ENCODE measurements at places on chromosomes 7 and 10.

DNA sequence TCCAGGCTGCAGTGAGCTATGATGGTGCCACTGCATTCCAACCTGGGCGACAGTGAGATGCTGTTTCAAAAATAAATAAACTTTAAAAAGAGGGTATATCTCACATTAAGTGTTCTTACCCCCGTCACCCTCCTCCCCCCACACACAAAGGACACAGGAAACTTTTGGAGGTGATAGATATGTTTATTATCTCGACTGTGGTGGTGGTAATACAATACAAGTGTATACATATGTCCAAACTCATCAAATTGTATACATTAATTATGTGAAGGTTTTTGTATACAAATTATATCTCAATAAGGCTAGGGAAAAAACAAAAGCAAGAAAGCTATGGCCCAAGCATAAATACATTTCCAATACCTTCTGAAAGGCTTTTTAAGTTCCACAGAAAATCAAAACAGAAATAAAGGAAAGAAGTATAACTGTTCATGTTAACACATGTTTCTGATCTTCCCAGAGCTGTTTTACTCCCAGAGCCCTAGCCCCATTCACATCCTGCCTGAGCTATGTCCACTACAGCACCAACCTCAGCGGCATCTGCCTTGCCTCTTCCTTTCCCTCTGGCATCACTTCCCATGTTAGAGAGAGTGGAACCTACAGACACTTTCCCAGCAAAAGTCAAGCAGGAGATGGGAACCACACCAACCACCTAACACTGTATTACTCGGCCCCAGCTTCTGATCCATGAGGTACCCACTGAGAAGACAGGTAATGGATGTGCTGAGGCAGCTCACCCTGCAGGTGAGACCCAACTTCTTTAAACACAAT, 48.1 kb downstream of the SGMS1 start:
- DNase-seq, result no peak

DNA sequence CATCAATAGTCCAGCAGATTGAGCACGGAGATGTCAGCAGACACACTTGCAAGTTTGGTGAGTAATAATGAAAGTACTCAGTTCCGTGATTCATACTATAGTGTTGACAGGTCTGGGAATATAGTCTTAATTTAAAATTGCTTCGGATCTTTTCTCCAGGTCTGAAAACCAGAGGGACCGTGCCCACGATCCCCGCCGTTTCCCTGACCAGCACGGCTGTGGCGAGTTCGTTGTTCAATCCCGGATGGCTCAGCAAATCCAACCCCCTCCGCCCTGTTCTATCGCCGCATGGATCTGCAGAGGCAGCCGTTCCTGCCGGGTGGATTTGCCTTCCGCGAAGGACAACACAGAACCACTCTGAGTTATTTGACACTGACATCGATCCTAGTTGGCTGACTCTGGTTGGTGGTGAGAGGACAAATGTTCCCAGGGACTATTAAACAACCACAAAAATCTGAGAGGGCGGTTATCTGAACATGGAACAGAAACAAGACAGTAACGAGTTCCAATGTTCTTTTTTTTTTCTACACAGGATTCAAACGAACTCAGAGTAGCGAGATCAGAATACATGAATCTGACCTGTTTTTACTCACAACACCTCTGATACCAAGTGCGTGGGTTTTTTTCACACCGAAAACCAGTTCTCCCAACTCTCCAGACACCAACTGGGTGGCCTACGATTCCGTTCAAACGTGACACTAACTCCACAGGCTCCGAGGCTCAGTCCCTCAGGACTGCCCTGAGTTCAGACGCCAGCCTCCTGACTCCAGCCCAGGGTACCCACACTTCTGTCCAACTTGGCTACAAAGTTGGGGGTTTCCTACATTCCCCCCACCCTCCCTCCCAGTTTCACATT, 52.7 kb downstream of the RBM17 start:
- peak; percentile 93 for DNase-seq

- no peak for DNase-seq
Observed at GRCh38 chr7:22672846-22673680, 53.9 kb upstream of the IL6 start.

DNA sequence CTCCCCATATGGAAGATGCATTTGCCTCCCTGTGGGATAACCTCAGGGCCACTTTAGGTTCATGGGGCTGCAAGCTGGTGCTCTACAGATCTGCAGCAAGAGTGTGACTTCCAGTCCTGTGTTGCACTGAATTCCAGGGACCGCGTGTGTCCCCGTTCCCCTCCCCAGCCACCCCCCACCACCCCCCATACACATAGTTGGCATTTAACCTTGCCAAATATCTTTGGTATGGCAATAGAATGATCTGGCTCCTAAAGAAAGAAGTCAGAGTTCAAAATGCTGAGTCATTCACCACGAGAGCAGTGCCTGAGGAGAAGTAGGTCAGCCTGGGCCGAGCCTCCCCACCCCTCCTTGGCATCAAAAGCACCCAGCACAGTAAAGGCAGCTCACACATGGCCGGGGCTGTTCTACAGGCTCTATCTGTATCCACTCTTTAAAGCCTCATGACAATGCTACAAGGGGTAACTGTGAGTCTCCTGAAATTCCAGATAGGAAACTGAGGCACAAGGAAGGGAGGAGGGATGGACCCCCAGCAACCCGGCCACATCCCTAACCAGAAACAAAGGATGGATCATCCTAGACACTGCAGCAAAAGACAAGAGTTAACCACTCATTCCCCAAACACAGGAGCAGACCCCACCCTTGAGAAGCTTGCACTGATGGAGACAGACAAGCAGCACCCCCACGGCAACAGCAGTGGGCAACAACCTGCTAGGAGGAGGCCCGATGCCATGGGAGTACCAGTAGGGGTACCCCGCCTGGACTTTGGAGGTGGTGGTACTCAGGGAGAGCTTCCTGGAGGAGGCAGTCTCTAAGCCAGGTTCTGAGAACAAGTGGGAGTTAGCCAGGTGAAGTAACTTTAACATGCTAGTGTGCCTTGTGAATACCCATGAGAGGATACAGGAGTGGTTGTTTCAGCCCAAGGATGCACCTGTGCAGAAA, 70.3 kb upstream of the NANOS1 start:
- peak; percentile 56 for DNase-seq

- DNase-seq, result no peak
Observed at GRCh38 chr7:89728481-89728880, 425.8 kb upstream of the STEAP1 start.

DNA sequence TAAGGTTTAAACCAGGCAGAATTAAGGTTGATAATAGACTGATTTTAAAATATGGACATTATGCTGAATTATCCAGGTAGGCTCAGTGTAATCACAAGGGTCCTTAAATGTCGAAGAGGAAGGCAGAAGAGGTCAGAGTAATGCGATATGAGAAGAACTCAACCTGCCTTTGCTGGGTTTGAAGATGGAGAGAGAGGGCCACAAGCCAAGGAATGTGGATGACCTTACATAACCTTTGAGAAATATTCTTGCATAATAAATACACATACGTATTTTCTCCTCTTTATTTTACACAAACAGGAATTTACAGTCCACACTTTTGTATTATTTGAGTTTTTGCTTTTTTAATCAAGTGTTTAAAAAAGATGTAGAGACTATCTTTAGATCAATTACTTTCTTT, 88.5 kb downstream of the ST7 start:
- no peak for DNase-seq

GRCh38 chr7:54995610-54996363, 23.0 kb upstream of the EGFR start:
- peak; percentile 74 for DNase-seq

DNA sequence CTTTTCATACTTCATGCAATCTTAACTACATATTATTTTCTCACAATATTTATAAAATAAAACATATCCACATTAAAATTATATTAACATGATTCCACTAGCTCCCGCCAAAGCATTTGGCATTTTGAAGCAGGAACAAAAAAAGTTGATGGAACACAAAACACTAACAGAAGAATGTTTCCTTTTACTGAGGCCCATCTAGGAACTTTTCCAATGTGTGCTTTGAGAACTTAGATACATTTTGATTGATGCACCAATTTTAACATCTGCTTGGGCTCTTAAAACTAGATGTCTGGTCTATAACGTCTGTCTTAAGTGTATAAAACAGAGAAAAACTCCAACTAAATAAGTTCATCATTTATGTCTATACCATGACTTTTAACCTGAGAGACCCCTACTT, 1214.8 kb downstream of the SORCS1 start:
- no peak for DNase-seq

DNA sequence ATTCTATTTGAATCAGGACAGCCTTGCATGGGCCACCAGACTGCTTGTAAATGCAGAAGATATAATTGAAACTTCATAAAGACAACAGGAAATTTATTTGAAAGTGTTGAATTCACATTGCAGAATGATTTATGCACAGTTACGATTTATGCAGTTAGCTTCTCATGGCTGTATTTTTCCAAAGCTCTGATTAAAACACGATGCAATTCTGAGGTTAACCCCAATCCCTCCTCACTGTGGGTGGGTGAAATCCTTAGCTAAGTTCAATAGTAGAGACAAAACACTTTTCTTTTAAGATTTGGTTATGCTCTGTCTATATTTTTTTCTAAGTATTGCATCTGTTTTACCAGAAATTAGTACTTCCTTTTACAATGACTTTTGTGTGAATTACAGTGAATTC, 728.8 kb upstream of the IGFBP3 start:
- peak; percentile 81 for DNase-seq

DNA sequence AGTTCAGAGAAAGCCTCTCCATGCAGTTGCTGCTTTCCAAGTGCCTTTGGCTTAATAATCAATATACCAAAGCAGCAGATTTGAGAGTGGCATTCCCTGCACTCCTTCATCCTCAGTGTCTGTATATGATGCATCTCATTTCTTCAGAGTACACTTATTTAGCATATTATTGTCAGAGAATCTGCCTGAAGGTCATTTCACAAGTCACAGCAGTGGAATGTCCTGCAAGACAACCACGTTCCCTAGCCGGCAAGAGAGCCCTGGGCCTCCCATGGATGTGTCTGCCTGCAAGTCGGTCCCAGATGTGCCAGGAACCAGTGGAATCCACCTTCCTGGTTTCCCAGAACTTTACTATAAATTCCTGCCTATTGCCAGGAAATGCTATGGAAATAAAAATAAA, 289.4 kb upstream of the IGFBP3 start:
- peak; percentile 48 for DNase-seq

- DNase-seq, result peak; percentile 6
Observed at GRCh38 chr7:88091988-88092675, 127.7 kb downstream of the SRI start.

- DNase-seq, result no peak
Observed at GRCh38 chr10:68188835-68189234, 43.1 kb downstream of the ATOH7 start.

DNA sequence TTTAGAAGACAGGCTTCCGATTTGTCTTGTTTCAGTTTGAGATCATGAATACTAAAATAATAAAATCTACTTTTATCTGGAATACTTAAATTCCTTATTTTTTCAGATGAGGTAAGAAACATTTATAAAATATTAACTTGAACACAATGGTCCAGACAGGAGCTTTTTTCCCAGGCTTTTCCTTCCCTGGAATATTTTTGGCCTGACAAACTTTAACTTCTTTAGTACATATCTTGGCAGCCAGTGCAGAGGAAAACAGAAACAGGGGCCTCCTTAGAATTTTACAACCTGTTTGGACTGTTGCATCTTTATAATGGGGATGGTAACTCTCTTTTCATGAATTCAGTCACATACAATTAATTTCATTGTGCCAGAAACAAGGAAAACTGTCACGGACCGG, 41.4 kb downstream of the NRP1 start:
- no peak for DNase-seq

GRCh38 chr7:13946181-13946580, 43.3 kb downstream of the ETV1 start:
- DNase-seq, result peak; percentile 72

GRCh38 chr7:117110480-117111315, 157.4 kb downstream of the ST7 start:
- DNase-seq, result no peak

- peak; percentile 66 for DNase-seq
Observed at GRCh38 chr7:32846630-32847225, 44.8 kb downstream of the KBTBD2 start.

GRCh38 chr10:73182568-73182967, 14.6 kb downstream of the FAM149B1 start:
- DNase-seq, result peak; percentile 34

DNA sequence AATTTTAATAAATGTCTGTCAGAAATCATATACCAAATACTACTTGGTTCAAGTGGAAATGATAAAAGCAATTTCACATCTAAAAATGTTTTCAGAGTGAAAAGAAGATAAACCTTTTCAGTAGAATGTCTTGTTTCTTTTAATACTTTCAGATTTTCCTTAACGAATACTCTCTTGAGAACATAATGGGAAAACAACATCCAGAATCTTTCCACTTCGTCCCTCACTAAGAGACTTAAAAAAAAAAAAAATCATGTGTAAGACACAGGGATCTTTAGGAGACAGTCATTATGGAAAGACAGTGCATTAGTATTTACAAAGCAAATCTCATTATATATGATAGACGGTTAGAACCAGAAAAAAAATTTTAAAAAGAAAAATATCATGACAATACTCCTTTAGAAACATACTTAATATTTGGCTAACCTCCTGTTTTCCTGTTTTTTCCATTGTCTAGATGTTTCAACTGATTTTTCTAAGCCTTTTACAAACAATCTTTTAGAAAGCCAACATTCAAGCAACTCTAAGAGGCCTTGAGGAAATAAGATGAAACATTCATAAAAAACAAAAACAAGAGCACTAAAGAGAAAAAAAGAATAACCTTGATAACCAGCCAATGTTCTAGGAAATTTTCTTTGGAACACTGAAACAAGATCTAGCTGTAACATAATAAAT, 339.9 kb upstream of the LRRN3 start:
- DNase-seq, result no peak

DNA sequence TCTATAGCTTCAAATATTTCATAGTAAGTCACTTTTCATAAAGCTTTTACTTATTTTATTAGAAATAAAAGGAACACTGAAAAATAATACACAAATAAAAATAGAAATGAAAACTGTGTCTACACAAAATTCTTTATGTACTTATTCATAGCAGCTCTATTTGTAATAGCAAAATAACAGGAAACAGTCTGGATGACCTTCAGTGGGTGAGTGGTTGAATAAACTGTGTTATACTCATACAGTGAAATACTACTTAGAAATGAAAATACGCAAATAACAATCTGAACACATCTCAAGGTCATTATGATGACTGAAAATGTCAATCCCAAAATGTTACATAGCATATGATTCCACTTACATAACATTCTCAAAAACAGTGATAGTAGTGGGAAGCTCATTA, 138.7 kb upstream of the PCLO start:
- peak; percentile 3 for DNase-seq

DNA sequence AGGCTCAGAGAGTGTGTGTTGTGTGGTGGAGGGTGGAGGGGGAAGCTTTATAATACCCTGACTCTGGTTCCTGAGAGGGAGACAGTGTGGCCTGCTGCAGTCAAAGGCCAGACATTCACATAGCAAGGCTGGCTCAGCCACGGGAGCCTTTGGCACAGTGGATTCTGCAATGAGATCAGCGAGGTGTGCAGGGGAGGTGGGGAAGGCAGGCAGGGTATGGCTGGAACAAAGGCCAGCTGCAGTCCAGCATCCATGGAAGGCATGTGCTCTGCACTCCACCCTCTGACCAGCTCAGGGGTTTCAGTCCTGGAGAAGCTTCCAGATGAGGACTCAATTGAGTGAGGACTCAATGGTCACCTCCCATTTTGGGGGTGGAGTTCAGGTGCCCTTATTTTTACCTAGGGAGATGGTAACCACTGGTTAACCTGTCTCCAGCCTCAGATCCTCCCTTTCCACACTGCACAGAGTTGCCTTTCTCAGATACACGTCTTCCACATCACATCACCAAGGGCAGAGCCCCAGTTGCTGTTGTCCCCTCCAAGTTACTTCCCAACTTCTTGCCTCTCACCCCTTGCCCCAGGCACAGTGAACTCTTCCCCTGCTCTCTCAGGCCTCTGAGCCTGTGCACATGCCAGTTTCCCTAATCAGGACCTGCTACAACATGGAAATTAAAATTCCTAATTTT, 504.9 kb downstream of the GRID1 start:
- no peak for DNase-seq

Measured in fibroblast of skin of right quadriceps (primary cell).